ENCODE measurements at places on chromosomes 5 and 9. TPM values are rescaled to one million over a fixed set of nuclear protein-coding genes. Genes with fewer than 3 reads are reported as not detected.

The FCN1 gene
- total RNA-seq: not detected

The FLT4 gene
- not detected for total RNA-seq

The CATSPER3 gene
- total RNA-seq: 0.68 TPM

The ZNF782 gene
- 7.2 TPM for total RNA-seq

- H3K4me1 ChIP-seq: peaks cover 35% of the 10 kb centered on the region
- H3K27me3 ChIP-seq: no peaks in the 10 kb centered on the region
- H3K36me3 ChIP-seq: no peaks in the 10 kb centered on the region
These were observed 250.1 kb upstream of the TRPC7 start for GRCh38 chr5:136615251-136616119.

DNA sequence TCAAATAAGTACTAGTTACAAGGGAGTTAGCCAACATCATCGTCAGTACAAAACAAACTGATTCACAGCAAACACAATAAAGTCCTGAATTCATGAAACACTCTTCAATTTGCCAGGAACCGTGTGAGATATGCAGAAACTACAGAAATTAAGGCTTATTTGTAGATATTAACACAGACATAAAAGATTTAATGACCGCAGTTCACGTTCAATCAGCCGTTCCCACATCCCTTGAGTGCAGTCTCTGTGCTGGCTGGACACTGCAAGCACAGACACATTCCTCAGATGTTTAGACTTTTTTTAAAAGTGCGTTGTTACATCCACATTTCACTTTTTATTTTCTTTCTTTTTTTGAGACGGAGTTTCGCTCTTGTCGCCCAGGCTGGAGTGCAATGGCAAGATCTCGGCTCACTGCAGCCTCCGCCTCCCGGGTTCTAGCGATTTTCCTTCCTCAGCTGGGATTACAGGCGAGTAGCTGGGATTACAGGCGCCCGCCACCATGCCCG lies 566 bp upstream of the CEP78 start:
- no peaks in the 10 kb centered on the region for H3K27me3 ChIP-seq
- H3K36me3 ChIP-seq: no peaks in the 10 kb centered on the region
- peaks cover 7% of the 10 kb centered on the region for H3K4me1 ChIP-seq
- H3K4me3 ChIP-seq: peak overlapping the region; percentile 94
- H3K27ac ChIP-seq: peak overlapping the region; percentile 56

DNA sequence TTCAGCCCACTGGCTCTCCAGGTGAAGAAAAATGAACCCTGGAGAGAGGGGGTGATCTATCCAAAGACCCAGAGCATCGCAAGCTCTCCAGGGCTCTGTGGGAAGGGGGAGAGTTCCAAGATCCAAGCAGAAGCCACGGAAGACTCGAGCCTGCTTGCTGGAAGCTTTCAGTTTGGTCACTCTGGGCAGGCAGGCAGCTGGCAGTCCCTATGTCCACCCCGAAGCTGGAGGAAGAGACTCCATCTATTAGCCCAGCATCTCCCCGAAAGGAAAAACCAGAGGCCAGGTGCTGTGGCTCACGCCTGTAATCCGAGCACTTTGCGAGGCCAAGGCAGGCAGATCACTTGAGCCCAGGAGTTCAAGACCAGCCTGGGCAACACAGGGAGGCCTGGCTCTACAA lies 10.7 kb upstream of the SPARC start:
- H3K27ac ChIP-seq: no peak overlapping the region
- DNase-seq: no peak
- H3K4me3 ChIP-seq: no peak overlapping the region
- H3K4me1 ChIP-seq: peaks cover 15% of the 10 kb centered on the region
- no peaks in the 10 kb centered on the region for H3K36me3 ChIP-seq

- DNase-seq: no peak
- no peak overlapping the region for H3K27ac ChIP-seq
- no peaks in the 10 kb centered on the region for H3K36me3 ChIP-seq
- peak overlapping the region; percentile 86 for H3K4me3 ChIP-seq
These were observed 1.9 kb downstream of the MIGA2 start for GRCh38 chr9:129038109-129038852.

- H3K4me1 ChIP-seq: 0 out of 2 replicates have a peak, but pooled peaks cover 3% of the 10 kb centered on the region
- H3K27me3 ChIP-seq: no peaks in the 10 kb centered on the region
- no peak for DNase-seq
- no peak overlapping the region for H3K4me3 ChIP-seq
- no peak overlapping the region for H3K27ac ChIP-seq
- 0 out of 2 replicates have a peak, but pooled peaks cover 12% of the 10 kb centered on the region for H3K36me3 ChIP-seq
These were observed 136.7 kb downstream of the CD180 start for GRCh38 chr5:67059744-67060490.

DNA sequence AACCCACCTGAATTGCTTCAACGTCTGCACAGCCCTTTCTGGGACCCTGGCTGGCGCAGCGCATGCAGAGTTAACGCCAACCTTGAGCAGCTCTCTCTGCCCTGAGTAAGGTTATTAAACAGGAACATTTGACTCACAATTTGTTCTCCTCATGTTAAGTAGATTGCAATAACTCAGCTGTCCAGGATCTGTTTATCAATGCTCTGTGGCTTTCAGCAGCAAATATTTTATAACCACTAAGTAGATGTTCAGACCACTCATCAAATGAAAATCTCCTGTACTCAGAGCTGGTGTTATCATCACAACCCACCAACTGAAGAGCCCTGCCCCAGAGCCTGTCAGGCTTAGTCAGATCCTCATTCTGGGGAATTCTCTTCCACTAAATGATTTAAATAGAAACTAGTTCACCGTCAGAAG lies 403.0 kb downstream of the ZNF608 start:
- DNase-seq: no peak
- no peaks in the 10 kb centered on the region for H3K36me3 ChIP-seq
- H3K4me1 ChIP-seq: no peaks in the 10 kb centered on the region
- no peak overlapping the region for H3K27ac ChIP-seq
- H3K4me3 ChIP-seq: no peak overlapping the region

DNA sequence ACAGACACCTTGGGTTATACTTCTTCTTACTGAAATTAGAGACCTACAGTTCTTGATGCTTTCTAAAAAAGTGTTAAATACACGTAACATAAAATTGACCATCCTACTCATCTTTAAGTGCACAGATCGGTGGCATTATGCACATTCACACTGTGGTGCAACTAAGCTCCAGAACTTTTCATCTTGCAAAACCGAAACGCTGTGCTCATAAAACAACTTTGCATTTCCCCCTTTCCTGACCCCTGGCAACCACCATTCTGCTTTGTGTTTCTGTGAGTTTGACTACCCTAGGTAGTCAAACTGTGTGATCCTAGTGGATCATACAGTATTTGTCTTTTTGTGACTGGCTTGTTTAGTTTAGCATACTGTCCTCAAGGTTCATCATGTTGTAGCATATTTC lies 3.9 kb downstream of the MVB12B start:
- peaks cover 14% of the 10 kb centered on the region for H3K4me1 ChIP-seq
- H3K27me3 ChIP-seq: no peaks in the 10 kb centered on the region
- no peak overlapping the region for H3K4me3 ChIP-seq
- H3K36me3 ChIP-seq: no peaks in the 10 kb centered on the region

GRCh38 chr5:154967421-154968024 lies 26.6 kb downstream of the MRPL22 start:
- peaks cover 14% of the 10 kb centered on the region for H3K36me3 ChIP-seq
- no peaks in the 10 kb centered on the region for H3K27me3 ChIP-seq
- no peak overlapping the region for H3K27ac ChIP-seq
- H3K4me3 ChIP-seq: no peak overlapping the region

Data from PC-9 (cell line).